Activated CD4-positive, alpha-beta T cell treated with anti-CD3 and anti-CD28 coated beads for 24 hours (primary cell): ENCODE measurements at places on chromosomes 4 and X.

GRCh38 chr4:83013420-83013867, 2.8 kb upstream of the LIN54 start:
- DNase-seq, result no peak

DNA sequence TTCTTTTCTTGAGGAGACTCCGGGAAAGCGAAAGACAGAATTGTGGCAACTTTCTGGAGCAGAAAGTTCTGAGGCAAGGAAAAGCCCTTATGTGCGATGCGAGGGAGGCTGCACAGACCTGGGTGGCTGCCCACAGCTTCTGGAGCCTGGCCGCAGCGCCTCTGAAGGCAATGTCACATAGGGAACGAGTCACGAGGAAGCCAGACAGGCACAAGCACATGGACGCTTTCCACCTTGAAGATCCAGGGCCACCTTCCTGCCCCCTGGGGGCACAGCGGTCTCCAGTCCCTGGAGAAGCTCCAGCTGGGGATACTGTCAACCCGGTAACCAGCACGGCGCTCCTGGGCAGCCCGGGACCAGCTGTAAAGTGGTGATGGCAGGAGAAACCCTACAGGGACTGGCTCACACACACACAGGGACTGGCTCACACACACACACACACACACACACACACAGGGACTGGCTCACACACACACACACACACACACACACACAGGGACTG, 69.8 kb downstream of the MTNR1A start:
- DNase-seq, result no peak

- DNase-seq, result no peak
Observed at GRCh38 chrX:116111934-116112595, 58.5 kb upstream of the AGTR2 start.

- DNase-seq, result no peak
Observed at GRCh38 chr4:112765317-112765974, 128.5 kb downstream of the LARP7 start.

DNA sequence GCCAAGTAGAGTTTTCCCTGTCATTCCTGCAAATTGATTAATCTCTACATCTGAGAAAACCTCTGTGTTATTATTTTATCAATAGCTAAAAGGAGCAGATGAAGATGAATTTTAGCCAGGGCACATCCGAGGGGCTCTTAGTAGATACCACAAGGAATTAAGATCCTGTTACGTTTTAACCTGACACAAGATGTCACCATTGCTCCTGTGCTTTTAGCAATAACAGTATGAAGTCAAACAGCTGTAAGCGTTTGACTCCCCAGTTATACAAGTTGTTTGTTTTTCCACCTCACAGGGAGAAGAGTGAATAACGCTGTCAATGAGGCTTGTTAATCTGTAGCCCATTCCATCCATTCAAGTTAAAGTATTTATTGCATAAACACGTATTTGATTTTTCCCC, 76.0 kb upstream of the AP1S2 start:
- no peak for DNase-seq

DNA sequence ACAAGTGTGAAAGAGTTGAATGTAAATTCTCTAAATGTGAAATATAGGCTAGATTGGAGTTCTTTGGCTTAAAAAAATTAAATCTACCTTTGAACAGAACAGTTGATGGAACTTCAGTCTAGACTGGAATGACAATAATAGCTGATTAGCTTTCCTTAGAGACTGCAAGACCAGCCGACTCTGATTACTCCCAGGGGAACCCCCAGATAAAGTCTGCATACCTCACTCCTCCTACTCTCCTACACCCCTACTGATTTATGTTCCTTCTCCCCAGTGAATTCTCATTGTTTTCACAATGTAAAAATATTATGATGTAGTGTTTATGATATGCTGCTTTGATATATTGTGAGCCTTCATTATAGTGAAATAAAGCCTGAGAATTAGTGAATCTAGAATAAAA, 241.3 kb downstream of the CFAP299 start:
- DNase-seq, result no peak

DNA sequence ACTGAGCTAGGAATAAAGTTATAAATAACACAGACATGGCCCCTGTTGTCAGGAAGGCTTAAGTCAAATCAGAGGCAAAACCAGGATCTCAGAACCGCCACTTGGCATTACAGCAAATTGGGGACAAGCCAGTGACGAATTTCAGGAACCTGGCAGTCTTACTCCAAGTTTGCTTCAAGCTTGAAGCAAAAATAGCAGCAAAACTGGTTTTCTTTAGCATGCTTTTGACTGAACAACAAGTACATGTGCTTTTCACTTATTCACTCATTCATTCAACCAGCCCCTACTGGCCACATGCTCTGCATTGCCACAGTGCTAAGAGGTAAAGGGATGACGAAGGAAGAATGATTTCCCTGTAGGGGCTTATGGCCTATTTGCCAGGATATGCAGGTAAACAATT, 253.9 kb upstream of the PPARGC1A start:
- no peak for DNase-seq

DNA sequence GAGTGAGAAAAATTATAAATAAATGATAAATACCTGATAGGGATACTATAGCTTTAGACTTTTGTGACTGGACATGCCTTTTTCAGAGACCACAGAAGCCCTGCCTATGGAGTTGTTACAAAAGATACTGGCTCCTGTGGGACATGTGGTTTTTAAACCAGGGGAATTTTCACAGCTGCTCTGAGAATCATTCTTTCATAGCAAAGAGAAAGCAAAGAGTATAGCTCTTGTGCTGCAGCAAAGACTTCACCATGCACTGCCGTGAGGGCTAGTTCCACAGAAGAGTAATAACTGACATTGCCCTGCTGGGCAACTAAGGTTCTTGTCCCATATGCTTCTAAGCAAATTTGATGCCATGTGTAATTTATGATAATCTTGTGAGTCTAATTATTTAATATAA, 98.2 kb downstream of the MAPK10 start:
- no peak for DNase-seq

- no peak for DNase-seq
Observed at GRCh38 chr4:86837691-86838503, 11.3 kb downstream of the SLC10A6 start.
